Stimulated activated CD4-positive, alpha-beta T cell treated with anti-CD3 and anti-CD28 coated beads, Interleukin-15, amount 100 ng/mL, for 1 hour (primary cell): ENCODE measurements at places on chromosomes 7 and 10.

GRCh38 chr7:28005075-28005846 is 175.3 kb downstream of the JAZF1 start:
- no peak for DNase-seq

DNA sequence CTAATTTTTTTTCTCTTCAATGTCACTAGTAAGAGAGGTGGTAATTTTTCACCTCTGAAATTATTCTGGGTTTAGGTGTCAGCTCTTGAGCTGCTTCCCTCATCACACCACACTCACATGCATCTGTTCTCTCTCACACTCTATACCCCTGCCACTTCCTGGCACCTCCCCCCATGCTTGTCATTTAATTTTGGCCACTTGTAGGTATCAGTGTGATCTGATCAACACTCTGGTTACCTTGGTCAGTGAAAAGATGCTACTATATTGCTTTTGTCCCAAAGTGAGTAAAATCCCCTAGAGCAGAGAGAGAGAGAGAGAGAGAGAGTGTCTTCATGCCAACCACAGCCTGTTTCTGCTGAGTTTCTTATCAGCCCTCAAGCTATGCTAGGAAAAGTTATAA is 42.5 kb downstream of the STK17A start:
- DNase-seq, result no peak

DNA sequence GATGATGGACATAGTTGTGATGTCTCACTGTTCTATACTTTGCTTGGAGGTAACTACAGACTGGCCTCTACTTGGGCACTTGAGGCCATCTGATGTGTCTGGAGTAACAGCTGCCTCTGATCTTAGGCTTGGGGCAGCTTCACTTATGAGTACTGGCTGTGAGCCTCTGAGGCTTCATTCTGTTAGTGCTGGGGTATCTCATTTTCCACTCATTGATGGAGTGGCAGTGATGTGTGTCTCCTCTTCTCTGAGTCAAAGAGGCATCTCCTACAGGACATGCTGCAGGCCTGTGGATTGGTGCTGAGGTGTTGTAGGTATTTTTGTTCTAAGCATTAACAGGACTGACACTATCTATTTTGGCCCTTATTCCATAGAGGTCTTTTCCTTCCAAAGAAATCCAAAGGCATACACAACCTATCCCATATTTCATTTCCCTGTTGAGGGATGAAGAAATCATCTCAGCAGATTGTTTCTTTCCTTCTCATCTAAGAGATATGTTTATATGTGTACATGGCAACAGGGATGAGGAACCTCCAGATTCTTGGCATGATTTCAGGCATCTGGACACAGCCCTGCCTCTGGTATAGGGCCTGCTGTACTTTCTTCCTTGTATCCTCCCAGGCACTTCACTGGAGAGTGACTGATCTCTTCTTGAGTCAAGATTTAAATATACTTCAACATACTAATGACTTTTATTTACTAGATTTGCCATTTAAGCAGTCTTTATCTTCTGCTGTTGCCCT is 65.7 kb upstream of the NOBOX start:
- no peak for DNase-seq

- DNase-seq, result no peak
These were observed 8.4 kb downstream of the ETV1 start for GRCh38 chr7:13981070-13981469.

GRCh38 chr7:150586068-150586784 is 19.0 kb downstream of the GIMAP4 start:
- DNase-seq, result no peak

DNA sequence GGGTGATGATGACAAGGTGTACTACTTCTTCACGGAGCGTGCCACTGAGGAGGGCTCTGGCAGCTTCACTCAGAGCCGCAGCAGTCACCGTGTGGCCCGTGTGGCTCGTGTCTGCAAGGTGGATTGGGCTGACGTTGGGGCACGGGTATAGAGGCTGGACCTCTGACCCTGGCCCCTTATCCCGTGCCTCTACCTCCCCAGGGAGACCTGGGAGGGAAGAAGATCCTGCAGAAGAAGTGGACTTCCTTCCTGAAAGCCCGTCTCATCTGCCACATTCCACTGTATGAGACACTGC is 8.4 kb downstream of the MRPL43 start:
- DNase-seq, result no peak

GRCh38 chr7:23473844-23474093 is 3.5 kb upstream of the IGF2BP3 start:
- no peak for DNase-seq

GRCh38 chr7:141641876-141642275 is 60.1 kb downstream of the DENND11 start:
- no peak for DNase-seq

- DNase-seq, result no peak
These were observed 302.4 kb upstream of the NFE2L3 start for GRCh38 chr7:25849500-25850184.

DNA sequence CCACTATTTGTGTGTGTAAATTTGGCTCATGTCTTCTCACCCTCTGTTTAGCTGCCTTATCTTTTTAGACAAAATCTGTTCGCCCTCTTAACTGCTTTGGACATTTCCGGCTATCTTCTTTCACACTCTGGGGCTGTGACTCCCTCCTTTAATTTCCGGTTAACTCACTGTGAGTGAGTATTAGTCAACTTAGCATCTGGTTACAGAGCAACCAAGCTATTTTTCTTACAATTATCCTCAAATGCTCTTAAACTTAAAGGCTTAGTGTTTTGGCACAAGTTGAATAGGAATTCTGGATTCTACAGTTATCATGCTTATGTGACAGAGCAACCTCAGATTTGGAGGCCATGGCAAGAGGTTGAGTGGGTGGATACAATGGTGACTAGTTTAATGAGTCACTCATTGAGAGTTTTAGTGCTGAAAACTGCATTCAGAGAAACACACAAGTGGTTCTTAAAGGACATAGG is 177.6 kb upstream of the SEMA3A start:
- no peak for DNase-seq

GRCh38 chr7:2030475-2031450 is 202.0 kb downstream of the MAD1L1 start:
- no peak for DNase-seq

- DNase-seq, result no peak
These were observed 18.4 kb upstream of the PDGFA start for GRCh38 chr7:537911-538634.

DNA sequence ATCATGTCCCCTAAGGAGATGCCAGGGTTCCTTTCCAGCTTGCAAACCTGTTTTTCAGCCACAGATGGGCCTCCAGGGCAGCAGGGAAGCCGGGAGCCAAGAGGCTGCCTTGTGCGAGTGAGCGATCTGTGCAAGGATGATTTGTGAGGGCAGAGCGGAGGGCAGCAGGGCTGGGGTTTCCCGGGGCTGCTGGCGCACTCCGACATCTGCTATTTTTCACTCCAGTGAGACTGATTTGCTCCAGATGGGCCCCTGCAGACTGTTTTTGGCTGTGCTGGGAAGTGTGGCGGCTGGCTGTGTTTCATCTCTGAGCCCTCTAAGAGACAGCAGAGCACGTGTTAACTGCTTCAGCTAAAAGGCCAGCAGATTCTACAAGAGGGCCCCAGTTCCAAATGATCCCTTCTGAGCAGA is 466.2 kb downstream of the TYW1 start:
- no peak for DNase-seq

DNA sequence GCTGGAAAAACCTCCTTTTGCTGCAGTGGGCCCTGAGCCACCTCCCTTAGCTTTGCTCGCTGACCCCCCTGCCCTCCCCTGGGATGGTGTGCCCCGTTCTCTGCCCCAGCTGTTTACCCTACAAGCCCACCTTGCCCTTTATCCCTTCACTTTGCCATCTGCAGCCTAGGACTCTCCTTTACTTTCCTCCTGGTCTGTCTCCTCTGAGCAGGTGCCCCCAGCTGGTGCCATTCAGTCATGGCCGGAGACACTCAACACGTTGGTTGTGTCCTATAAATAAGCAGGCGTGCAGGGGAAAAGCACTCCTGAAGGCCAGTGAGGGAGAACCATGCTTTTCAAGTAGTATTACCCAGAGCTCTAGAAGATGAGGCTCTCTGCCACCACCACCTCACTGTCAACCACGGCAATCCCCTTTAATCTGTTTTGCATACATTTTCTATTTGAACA is 6.1 kb downstream of the RASSF4 start:
- no peak for DNase-seq
